Left forelimb (tissue), 1 donor: ENCODE measurements at places on chromosomes 7 and 10.
A peak's percentile ranks its signal among the peaks of the same experiment; 100 is the strongest.

- no peak for DNase-seq
Observed at GRCh38 chr7:148782757-148783456, 84.2 kb downstream of the CUL1 start.

DNA sequence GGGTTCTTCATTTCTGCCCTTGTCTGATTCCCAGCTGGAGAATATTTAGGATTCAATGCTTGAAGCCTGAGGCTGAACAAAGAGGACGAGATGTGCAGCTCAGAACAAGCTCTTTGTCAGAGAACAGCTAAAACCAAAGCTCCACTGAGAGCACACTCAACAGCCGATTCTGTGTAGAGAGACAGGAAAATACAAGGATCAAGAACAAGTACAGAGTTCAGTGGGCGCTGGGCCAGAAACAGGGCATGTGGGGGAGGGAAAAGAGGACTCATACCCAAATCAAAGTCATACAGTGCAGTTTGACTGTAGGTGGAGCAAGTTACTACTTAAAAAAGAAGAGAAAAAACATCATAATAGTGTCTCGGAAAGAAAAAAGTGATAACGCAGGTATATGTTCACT is at the start of gene AGMO:
Gene AGMO (minus strand): TSS at position 181 of the 400 bp plus-strand sequence.
- DNase-seq, result no peak

- DNase-seq, result no peak
Observed at GRCh38 chr10:133375357-133376115, 2.4 kb upstream of the ECHS1 start.

GRCh38 chr10:47300429-47300931 is 483 bp downstream of the GDF10 start:
- DNase-seq, result no peak

DNA sequence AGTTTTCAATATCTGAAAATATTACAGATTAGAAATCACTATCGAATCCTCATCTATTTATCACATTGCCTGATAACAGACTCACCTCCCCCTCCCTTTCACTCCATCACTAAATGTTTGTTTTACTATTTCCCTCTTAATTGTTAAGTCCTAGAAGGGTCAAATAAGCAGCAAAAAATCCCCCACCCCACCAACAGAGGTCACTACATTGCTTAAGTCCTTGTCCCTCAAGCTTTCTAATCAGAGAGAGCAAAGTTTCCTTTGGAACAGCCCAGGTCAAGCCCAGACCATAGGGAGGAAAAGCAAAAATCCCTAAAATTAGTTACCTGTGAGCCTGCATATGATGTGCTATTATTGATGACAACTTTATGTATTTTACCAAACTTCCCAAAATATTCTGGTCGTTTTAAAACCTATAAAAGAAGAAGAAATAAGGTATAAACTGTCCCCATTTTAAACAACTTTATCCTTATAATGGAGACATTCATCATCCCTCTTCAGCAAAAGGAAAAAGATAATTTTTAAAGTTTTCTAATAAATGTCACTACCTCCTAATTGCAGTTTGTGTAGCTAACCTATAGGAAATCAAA is 95.0 kb downstream of the CNOT4 start:
- no peak for DNase-seq

DNA sequence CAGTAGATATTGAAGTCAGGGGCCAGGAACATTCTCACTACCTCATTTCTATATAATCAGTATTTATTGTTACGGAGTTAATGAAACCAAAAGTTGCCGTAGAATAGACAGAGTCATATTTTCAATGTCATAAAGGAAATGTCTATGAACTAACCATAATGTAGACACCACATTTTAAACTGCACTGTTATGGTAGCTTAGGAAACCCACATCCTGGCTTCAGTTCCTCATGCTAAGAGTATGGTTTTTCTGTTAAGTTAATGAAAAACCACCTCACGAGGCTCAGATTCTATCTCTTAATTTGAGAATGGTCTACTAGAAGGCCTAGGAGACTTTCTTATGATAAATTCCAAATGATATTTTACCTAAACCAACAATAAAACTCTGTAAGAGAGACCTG is 166.5 kb downstream of the TMEM26 start:
- no peak for DNase-seq

DNA sequence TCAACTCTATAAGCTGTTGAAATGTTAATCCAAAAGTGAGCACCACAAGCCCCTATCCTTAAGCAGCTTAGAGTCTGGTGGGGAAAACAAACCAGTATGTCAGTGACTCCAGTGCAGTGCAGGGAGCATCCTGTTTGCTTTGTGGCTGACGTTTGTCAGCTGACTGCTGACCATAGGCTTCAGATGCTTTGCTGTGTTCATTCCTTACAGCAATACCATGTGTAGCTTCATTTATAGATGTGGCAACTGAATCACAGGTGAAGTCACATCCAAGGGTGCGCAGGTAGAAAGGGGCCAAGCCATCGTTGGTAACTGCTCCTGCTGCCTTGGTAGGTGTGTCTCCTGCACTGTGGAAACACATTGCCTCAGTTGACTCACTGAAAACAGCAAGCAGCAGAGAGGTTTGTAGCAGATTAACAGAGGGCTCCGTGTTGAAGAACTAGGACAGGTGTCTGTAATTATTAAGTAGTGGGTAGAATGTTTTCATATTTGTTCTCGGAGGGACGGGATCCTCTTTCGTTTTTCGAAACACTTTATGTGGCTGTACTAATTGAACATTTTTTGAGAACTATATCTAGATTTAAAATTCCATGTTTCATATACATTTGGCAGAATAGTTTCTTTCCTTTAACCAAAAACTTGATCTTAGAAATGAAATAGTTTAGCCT is 2.0 kb downstream of the INSIG1 start:
- DNase-seq, result no peak

DNA sequence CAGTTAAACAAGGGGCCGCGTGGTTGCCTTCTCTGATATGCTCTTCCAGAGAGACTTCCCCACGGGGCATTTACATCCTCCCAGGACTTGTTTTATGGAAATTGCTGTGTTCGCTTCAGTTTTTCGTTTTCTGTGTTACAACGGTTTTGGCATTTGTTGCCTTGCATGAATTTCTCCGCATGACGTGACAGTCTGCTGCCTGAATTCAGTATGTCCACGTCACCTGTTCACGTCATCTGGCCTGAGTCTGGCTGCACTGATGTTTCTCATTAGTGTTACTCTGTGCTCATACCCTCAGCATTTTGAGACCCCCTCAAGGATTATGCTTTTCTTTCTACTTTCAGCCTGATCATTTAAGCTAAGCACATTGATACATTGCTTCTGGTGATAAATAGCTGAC is 49.1 kb upstream of the INSYN2A start:
- no peak for DNase-seq

GRCh38 chr7:155953501-155953778 is 141.2 kb upstream of the SHH start:
- DNase-seq, result no peak

DNA sequence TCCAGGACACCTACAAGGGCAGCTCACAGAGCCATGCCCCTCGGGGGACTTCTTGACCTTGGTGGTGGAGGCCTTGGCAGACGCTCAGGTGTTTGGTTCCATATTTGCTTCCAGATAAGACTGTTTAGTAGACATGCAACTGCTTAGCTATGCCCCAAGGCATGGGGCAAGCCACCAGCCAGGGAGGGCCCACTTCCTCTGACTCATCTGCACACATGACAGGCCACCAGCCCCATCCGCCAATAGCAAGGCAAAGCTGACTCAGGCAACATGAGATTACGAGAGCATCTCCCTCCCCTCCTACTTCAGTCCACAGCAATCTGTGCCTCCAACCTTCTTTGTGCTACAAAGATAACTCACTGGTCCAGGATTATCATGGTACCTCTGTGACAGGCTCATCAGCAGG is 54.9 kb downstream of the KCNMA1 start:
- DNase-seq, result no peak

- no peak for DNase-seq
Observed at GRCh38 chr10:63753808-63754207, 232.6 kb downstream of the REEP3 start.

DNA sequence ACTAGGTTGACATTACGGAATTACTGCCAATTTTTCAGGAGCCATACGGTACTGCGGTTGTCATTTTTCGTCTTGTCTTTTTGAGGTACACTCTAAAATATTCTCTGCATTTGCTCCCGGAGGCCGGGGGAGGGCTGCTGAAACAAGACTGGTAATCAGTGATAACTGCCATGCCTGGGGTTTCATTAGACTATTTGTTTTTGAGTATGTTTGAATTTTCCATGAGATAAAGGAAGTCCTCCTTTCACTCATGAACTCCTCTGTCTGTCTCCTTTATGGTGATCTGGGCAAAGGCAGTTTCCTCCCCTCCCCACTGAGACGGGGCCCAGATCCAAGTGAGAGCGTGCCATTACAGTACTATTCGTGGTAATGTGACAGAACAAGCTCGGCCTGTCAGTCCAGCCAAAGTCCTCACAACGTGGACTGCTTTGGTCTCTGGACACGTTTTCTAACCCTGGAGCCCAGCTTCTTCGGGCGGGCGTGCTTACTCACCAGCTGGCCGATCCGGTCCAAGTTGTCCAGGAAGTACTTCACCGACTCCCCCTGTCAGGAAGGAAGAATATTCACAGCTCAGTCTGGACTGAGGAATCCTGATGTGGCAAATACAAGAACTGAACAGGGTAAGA is 45.1 kb downstream of the AMZ1 start:
- peak; percentile 58 for DNase-seq

GRCh38 chr7:26343320-26343832 is 51.7 kb downstream of the SNX10 start:
- no peak for DNase-seq

DNA sequence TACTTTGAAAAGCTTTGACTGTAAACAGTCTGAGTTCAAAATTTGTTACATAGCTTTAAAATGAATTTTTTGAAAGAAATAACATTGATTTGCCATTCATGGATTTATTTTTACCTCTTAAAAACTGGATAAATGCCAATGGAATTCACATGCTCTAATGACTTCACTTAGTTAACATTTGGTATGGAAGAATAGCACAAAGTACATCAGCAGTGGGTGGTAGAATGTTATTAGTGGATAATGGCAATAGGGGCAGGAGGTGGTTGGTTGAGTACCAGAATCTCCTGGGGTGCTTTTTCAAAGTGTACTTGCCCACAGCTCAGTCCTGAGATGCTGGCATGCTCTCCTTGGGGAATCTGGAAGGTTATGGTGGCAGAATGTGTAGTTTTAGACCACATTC is 4.7 kb downstream of the PPP1R9A start:
- DNase-seq, result no peak

GRCh38 chr10:132493246-132493755 is 44.3 kb upstream of the INPP5A start:
- no peak for DNase-seq

GRCh38 chr10:86733260-86733671 is 23.2 kb upstream of the BMPR1A start:
- DNase-seq, result no peak

DNA sequence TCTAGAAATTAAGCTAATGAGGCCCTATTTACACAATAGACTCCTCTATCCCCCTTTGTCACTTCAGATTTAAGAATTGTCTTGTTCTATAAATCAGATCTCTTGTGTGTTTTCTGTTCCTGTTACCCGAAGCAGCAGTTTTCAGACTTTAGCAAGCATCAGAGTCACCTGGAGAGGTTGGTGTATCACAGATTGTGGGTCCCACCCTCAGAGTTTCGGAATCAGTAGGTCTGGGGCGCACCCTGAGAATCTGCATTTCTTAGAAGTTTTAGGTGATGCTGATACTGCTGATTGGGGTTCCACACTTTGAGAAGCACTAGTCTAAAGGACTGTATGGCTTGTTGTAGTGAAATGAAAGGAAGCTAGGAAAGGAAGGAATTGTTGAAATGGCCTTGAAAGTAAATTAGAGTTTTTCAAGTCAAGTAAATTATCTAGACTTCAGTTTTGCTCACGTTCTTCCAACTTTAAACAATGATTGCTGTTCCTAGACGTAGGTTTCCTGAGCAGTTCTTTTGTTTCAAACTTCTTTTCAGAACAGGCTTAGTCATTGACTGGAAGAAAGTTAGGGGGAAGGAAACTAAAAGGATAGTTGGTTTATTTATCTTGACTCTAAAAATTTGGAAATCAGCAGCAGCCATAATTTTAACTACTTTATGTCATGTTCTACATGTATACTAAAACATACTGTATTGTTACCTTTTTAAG is 15.7 kb downstream of the BPGM start:
- no peak for DNase-seq

DNA sequence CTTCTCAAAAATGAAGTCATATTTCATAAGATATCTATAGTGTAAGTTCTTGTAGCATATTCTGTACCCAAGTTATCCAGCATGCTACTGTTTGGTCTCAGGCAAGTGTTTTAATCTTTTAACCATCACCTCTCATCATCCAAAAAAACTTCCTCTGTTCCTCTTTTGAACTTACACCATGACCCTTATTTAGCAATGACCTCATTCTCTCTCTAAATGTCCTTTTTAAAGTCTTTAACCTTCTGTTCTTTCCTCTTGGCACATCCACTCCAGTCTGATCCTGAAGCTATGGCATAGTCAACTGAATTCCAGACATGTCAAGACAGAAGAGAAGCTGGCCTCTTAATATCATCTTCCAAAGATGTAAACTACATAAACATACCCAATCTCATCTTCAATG is 26.2 kb downstream of the PPP3CB start:
- DNase-seq, result no peak
